ENCODE measurements at places on chromosomes 11 and 22.

DNA sequence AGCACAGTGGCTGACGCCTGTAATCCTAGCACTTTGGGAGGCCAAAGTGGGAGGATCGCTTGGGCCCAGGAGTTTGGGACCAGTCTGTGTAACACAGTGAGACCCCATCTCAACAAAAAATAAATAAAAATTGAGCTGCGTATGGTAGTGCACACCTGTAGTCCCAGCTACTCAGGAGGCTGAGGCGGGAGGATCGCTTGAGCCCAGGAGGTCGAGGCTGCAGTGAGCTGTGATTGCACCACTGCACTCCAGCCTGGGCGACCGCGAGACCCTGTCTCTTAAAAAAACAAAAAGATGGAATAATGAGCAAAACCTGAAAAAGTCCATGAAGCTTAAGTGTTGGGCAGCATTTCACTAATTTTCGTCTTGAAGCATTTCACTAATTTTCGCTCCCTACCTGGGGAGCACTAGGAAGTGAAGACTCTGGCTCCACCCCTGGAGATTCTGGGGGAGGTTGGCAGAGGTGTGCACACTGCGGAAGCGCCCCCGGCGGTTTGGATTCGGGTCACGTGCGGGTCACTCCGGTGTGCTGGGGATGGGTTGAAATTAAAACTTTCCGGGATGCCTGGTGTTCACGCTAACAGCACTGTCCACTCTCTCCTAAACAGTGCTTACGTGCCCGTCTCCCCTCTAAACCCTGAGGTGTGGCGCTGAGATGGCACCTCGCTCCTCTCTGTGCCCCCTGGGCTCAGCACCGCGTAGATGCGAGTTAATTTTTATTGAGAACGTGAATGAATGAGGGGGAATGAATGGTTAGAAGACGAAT, 906 bp upstream of the NAA40 start:
- DNase-seq = peak; percentile 66

- DNase-seq = peak; percentile 32
Observed at GRCh38 chr22:39253435-39254070, 8.8 kb upstream of the PDGFB start.

- DNase-seq = no peak
Observed at GRCh38 chr11:116505298-116506262, 267.2 kb downstream of the BUD13 start.

GRCh38 chr11:83069441-83070043, 2.2 kb downstream of the RAB30 start:
- DNase-seq = no peak

- no peak for DNase-seq
Observed at GRCh38 chr11:73420136-73420535, 43.9 kb downstream of the RELT start.

GRCh38 chr11:122157653-122158161, 41.7 kb upstream of the BLID start:
- no peak for DNase-seq

GRCh38 chr11:57087991-57088390, 93.8 kb upstream of the LRRC55 start:
- no peak for DNase-seq

DNA sequence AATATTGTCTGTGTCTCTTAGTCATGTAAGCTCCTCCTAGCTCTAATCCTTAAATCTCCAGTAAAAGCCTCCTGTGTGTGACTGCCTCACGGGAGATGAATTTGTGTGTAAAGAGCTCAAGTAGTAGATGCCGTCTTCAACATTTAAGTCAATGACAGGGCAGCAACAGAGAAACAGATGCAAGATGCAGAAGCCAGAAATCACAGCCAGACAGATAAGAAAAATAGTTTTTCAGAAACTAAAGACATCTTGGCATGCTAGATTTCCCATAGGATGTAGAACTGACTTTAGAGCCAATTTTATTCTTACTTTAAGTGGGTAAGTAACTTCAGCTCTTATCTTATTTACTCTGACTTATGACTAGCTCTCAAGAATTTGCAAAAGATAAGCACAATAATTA, 652.8 kb downstream of the KCNA4 start:
- DNase-seq = no peak

DNA sequence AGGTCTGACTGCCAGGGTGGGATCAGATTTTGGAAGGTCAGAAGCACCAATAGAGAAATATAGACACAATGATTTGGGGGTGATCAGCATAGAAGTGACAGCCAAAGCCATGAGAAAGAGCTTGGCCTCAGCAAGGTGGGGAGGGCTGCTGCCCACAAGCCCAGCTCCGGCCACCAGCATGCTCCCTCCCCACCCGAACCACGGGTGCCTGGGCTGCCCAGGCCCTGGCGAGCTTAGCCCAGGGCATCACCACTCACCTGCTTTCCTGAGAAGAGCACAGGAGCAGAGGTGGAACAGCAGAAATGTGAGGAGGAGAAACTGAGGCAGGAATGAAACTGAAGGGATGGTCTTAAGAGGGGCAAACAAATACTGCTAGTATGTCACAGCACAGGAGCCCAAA, 48.8 kb downstream of the LRFN4 start:
- no peak for DNase-seq

- DNase-seq = no peak
Observed at GRCh38 chr22:35834061-35834460, 116.4 kb downstream of the APOL5 start.

DNA sequence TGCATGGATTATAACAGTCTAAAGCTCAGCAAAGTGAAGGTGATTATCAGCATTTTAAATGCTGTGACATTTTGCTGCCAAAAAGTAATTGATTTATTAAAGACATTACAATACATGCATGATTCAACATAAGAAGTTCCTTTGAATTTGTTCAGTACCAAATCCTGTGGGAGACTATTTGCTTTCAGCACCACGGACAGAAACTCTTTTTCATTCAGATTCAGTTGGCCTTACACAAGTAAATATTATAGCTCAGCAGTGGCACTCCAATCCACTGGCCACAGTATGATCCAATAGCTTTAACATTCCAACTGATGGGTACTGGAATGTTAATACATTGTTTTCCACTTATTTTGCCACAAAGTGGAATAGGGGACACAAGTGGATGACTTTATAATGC, 806.7 kb downstream of the NTM start:
- no peak for DNase-seq

DNA sequence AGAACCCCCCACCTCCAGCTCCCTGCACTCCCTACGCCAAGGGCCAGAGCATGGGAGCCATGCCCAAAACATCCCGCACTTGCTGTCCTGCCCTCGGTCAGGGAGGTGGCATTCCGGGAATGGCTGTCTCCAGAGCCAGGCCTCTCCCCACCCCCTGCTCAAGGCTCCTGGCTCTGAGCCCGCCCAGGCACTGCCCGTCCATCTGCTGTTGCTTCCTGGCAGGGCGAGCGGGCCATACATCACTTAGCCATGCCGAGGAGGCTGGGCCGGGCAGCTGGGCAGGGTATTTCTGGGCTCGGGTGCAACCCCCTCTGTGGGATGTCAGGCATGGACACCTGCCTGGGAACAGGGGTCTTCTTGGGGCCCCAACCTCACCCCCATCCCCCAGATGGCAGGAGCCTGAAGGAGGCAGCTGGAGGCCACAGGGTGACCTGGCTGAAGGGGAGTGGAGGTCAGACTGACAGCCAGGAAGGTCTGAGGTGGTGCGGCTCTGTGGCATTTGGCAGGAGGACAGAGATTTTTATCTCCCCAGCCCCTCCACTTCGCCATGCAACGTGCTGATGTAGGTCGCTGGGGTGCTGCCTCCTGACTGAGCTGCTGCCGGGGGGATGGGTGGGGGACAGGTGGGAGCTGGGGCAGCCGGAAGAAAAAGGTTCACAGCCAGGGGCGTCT, 8.7 kb upstream of the CABP7 start:
- DNase-seq = peak; percentile 76

DNA sequence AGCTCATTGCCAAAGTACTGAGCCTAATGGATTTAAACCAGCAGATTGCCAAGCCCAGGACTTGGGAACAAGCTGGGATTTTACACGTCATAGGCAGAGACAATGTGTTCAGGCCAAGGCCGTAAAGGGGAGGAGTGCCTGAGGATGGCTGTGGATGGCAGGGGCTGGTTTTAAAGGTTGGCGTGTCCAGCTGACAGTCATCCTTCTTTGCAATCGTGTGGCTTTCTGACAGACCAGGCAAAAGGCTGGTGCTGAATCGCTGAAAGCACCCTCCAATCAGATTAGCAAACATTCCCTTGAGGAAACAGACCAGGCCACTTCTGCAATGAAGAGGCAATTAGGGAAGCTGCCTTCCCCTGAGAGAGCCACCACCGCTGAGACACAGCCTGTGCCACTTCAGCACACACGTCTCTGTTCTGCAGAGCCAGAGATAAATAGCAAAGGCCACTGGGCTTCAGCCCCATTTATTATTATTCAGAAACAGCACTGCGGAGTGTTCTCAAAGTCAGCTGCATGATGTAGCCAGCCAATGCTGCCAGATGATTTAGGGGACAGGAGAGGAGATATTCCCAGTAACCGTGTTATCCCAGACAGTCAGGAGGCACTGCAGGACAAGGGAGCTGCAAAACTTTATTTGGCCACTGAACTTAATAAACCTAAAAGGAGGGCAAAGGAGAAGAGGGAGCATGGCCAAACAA, 54.2 kb upstream of the CSNK2A3 start:
- DNase-seq = peak; percentile 21

GRCh38 chr11:107707215-107707671, 4.6 kb downstream of the SLN start:
- DNase-seq = no peak

- no peak for DNase-seq
Observed at GRCh38 chr22:17994424-17995108, 29.8 kb downstream of the MICAL3 start.

- DNase-seq = no peak
Observed at GRCh38 chr11:45483416-45483815, 182.0 kb downstream of the CHST1 start.

GRCh38 chr22:36017651-36018091, 11.0 kb downstream of the RBFOX2 start:
- DNase-seq = no peak

DNA sequence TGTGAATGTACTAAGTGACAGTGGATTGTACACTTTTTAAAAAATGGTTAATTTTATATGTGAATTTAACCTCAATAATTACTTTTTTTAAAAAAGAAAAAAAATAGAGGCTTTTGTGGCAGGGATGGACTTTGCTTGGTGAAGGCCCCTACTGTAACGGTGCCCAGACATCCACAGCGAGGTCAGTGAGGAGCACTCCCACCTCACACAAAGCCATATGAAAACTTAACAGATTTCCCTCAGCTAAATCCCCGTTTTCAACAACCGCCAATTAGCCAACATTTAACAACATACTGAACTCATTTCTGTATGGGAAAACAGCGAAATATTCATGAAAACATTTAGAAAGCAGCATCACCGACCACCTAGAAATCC, 642 bp upstream of the C11orf58 start:
- no peak for DNase-seq

Measured in SHP77 (cell line).